ENCODE measurements at places on chromosomes 1 and 21. TPM values are rescaled to one million over a fixed set of nuclear protein-coding genes. Genes with fewer than 3 reads are reported as not detected.

The FCGR2B gene
- 0.33 TPM for total RNA-seq

The ELAPOR1 gene
- total RNA-seq, result 5.3 TPM

The SLC1A7 gene
- not detected for total RNA-seq

The GPR137B gene
- total RNA-seq, result 8.8 TPM

The PLPPR5 gene
- not detected for total RNA-seq

The IL24 gene
- total RNA-seq, result not detected
